CD4-positive, alpha-beta T cell treated with Interleukin-17A for 4 hours (primary cell): ENCODE measurements at places on chromosomes 1 and 21.
A peak's percentile ranks its signal among the peaks of the same experiment; 100 is the strongest.

- no peak for DNase-seq
These were observed 605.3 kb upstream of the B3GALT2 start for GRCh38 chr1:193791746-193792145.

GRCh38 chr1:224831501-224831900, 98.0 kb upstream of the DNAH14 start:
- no peak for DNase-seq

DNA sequence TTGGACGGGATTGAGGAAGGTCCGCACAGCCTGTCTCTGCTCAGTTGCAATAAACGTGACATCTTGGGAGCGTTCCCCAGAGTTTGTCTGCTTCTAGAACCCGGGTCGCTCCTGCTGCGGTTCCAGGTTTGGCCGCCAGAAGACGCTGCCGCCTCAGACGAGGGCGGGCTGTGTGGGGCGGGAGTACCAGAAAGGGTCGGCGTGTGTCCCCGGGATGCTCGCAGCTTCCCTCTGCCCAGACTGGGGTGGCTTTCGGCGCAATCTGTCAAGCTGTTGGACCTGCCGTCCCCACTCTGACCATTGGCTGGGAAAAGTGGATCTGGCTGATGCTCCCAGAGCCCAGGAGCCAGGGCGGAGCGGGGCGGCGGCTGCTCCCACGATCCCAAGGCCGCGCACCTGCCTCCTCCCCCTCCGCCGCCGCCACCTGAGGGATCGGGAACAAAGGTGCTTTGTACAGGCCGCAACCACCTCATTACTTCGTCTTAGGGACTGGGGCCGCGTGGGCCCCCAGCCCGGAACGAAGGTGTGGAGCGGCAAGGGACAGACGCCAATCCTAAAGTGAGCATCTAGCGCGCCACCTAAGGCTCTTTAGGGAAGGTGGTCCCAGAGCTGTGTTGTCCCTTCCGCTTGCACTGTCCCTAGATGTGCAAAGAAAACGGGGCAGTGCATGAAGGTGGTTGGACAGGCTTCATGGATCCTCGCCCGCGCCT, 683 bp upstream of the EFNA4 start:
- peak; percentile 81 for DNase-seq

- DNase-seq: no peak
These were observed 21.3 kb downstream of the ACOT11 start for GRCh38 chr1:54569339-54569738.

GRCh38 chr1:39933956-39934941, 20.7 kb upstream of the MFSD2A start:
- no peak for DNase-seq

GRCh38 chr21:28196981-28197380, 795.7 kb downstream of the LTN1 start:
- no peak for DNase-seq

DNA sequence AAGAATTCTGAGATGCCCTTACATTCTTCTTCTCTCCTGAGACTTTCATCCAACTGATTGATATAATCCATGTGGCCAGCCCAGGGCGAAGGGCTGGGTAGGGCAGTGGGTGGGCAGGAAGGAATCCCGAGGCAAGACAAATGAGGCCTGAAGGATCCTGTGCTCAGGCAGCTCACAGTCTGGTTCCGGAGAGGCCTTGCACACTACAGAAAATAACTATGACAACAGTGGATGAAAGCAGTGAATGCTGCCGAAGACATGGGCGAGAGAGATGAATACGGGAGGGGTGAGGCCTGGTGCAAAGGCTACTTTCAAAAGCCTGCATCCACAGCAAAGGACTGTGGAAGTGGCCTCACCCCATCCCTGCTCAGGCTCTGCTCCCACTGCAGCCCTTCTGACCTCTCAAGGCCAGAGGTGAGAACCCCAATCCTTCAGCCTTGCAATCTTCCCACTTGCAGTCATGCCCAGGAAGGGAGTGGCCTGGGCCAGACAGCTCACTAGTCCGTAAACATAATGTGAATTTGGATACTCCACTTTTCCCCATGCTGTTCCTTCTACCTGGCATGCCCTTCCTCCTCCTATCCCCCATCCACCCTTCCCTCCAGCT, 183.7 kb upstream of the EDN2 start:
- DNase-seq: no peak

DNA sequence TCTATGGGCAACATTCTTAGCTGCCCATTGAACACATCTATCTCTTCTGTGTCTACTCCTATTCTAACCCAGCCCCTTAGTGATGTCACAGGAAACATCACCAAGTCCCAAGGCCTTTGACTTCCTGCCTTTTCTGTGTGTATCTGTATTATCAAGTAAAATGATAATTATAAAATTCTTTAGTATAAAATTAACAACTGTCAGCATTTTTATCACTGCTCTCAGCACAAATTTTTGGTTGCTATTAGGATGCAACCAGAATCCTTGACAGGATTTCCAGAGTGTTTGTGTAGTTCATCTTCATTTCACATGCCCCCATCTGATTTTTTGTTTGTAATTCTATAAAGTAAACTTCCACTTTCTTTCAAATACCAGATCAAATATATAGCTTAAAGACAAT, 33.8 kb downstream of the OR10Z1 start:
- DNase-seq: no peak

DNA sequence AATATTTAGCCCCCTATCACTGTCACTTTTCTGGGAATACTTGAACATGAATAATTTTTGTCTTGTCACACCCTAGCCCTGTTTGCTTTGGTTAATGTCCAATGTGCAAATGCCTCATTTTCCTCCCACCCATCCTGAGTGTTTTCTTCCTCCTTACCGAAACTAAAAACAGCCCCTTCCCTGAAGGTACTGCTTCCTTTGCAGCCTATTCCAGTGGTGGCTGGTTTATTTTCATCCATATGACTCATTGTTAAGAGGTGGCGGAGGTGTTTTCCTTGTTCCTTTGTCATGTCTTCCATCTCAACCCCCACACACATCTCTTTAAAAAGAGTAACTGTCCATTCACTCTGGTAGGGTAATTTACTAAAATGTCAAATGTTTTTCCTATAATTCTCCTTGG, 40.4 kb downstream of the CD55 start:
- no peak for DNase-seq

GRCh38 chr1:29208442-29208841, 22.3 kb downstream of the MECR start:
- no peak for DNase-seq

- peak; percentile 53 for DNase-seq
These were observed 23.5 kb upstream of the RSBN1 start for GRCh38 chr1:113835686-113836290.

GRCh38 chr1:43058545-43059360, 100.1 kb upstream of the SLC2A1 start:
- DNase-seq: peak; percentile 24

GRCh38 chr1:2833454-2834145, 32.1 kb upstream of the TTC34 start:
- peak; percentile 30 for DNase-seq

DNA sequence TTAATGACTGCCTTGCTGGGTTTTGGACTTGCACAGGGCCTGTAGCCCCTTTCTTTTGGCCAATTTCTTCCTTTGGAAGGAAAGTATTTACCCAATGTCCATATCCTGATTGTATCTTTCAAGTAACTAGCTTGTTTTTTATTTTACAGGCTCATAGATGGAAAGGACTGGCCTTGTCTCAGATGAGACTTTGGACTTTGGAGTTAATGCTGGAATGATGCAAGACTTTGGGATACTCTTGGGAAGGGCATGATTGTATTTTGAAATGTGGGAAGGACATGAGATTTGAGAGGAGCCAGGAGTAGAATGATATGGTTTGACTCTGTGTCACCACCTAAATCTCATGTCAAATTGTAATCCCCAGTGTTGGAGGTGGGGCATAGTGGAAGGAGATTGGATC, 140.1 kb downstream of the C1orf94 start:
- no peak for DNase-seq

- no peak for DNase-seq
These were observed 308.5 kb downstream of the LTN1 start for GRCh38 chr21:28683982-28684752.

DNA sequence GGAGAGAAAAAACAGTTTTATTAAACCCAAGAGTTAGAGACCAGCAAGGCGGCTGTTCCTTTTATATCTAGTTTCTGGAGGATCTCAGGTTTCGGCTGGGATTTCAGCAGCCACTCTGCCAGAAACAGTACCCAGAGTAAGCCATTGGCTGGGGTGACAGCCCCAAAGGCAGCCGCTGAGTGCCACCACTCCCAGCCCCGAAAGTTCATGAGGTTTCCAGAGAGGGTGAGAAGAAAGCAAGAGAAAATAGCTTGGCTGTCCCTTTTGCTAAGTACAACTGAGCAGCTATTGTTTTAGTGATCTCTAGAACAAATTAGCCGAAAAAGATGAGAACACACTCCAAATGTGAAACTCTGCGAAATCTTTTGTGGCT, 1.2 kb downstream of the SH3BGR start:
- DNase-seq: no peak

DNA sequence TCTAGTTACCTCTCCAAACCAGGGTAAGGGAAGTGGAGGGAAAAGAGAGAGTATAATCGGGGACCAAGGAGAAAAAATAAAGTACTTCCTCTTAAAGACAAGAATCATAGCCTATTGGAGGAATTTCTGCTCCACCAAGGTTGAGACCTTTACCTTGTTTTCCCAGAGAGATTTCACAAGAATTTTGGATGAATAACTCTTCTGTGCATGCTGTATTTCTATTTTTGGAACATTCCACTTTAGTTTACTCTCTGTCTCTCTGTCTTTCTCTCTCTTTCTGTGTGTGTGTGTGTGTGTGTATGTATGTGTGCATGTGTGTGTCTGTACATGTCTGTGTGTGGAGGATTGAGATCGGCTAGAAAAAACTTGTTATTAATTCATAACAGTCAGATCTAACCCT, 318.4 kb upstream of the RGS18 start:
- no peak for DNase-seq

DNA sequence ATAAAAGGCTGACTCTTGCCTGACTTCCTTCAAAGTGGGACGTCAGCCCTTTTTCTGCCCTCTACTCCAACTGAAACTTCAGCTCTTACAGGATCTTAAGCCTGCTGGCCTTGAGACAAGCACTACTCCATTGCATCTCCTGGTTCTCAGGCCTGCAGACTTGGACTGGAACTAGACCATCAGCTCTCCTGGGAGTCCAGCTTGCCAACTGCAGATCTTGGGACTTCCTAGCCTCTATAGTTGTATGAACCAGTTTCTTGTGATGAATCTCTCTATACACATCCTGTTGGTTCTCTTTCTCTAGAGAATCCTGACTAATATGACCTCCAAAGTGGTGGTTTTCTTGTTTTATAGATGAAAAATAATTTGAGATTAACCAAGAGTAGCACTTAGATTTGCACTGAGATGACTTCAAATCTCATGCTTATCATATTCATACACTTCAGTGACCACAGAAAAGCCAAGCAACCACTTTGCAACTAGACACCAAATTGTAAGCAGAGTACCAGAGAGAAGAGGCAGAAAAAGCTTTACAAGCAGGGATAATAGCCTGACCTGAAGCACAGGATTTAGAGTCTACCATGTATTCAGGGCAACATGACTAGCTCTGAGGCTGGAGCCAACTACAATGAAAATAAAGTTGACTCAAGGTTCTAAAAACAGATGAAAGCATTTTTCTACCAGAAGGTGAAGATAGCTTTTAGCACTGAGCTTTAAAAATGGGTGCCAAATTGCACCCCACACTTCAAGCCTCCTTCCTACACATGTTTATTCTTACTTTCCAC, 661.3 kb upstream of the USP24 start:
- DNase-seq: no peak

GRCh38 chr1:23524716-23525401, 6.2 kb downstream of the E2F2 start:
- peak; percentile 64 for DNase-seq

DNA sequence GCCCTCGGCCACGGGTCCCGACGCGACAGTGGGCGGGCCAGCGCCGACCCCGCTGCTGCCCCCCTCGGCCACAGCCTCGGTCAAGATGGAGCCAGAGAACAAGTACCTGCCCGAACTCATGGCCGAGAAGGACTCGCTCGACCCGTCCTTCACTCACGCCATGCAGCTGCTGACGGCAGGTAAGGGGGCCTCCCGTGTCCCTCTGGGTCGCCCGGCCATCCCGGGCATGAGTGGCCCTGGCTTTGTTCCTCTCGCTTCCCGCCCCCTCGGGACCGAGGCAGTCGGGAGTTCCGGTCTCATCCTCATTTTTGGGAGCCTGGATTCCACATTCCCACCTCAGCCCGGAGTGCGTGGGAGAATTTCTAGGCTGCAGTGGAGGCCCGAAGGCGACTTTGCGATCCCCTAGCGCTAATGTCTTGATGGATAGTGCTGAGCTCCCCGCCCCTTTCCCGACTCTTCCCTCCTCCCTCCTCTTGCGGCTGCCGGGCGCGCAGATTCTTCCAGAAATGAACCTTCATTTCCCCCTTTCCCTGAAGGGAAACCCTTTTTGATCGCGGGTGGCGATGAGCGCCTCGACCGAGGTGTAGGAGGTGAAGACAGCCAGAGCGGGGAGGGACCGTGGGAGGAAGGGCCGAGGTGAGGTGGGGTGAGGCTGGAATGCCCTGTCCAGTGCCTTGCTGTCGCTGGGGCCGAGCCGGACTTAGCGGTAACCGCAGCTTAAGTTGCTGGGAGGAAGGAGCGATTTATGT, 705 bp downstream of the KHDRBS1 start:
- DNase-seq: peak; percentile 21

DNA sequence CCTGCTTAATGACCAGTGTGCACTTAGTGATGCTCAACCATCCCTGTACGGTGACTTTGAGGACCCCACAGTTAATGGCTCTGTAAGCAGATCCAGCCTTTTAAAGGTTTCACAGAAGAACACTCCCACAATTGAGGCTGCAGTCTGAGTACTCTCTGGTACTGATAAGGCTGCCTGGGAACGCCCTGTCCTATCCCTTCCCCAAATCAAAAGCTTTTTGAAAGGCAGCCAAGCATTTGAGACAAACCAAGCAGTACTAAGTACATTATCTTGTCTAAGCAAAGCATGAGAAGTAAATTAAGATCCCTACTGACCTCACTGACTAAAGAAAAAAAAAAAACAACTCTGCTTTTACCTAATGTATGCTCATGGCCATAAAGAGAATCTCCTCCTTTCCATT, 60.7 kb downstream of the SH3GLB1 start:
- DNase-seq: no peak

- DNase-seq: no peak
These were observed 340.2 kb downstream of the PTPRU start for GRCh38 chr1:29576510-29576909.

DNA sequence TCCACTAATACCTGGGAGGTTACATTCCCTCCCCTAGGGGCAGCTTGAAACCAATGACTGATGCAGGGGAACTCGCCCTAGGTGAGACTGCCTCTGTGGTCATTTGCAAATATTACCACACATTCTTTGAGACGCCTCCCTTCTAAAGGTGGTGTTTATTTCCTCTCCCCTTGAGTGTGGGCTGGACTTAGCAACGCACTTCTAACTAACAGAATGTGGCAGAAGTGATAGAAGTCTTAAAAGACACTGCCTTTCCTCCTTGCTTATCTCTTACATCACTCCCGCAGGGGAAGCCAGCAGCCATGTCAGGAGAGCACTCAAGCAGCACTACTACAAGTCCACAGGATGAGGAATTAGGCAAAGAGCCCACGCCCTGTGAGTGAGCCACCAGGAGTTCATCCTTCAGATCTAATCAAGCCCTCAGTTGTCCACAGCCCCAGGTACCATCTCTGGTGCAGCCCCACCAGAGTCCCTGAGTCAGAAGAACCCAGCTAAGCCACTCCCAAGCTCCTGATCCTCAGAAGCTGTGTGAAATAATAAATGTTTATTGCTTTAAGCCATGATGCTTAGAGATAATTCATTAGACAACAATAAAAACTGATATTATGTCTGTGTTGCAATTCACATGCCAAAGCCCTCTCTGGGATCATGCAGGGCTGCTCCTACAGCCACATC, 14.8 kb upstream of the MATN1 start:
- DNase-seq: no peak

- DNase-seq: no peak
These were observed 20.3 kb downstream of the FAM89A start for GRCh38 chr1:231019711-231020110.

GRCh38 chr21:33255404-33255803, 10.8 kb upstream of the IL10RB start:
- DNase-seq: no peak
